ENCODE measurements at places on chromosomes 13 and 19.

- DNase-seq = peak; percentile 33
Measured at GRCh38 chr13:19601749-19602725, 31.4 kb upstream of the MPHOSPH8 start.

DNA sequence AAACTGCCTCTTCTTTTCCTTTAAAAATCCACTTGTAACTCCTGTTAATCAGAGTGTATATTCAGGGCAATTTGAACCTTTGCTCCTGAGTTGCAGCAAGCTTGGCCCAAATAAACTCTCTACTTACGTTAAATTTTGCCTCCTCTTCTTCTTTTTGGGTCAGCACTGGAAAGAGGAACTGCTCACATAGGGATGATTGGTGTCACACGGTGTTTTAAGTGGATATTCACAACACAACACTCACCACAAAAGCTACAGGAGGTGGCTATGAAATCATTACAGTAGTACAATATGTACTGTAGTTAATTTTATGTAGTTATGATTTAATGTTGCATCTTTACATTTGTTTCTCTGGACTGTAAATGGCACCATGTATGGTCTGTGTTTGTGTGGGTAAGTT lies 96.8 kb upstream of the DOCK9 start:
- DNase-seq = no peak

DNA sequence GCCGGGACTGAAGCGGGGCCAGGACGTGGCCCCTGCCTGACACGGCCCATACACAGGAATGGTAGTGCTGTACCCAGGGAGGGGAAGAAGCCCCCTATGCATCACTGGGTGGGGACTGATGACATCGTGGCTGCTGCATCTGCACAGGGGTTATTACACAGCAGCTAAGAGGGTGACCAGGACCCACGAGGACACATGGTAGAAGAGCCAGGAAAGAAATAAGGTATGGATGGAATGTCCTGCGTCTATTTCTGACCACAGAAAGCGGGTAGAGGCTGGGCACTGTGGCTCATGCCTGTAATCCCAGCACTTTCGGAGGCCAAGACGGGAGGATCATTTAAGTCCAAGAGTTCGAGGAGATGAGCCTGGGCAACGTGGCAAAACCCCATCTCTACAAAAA lies 24.1 kb downstream of the DCAF15 start:
- no peak for DNase-seq

DNA sequence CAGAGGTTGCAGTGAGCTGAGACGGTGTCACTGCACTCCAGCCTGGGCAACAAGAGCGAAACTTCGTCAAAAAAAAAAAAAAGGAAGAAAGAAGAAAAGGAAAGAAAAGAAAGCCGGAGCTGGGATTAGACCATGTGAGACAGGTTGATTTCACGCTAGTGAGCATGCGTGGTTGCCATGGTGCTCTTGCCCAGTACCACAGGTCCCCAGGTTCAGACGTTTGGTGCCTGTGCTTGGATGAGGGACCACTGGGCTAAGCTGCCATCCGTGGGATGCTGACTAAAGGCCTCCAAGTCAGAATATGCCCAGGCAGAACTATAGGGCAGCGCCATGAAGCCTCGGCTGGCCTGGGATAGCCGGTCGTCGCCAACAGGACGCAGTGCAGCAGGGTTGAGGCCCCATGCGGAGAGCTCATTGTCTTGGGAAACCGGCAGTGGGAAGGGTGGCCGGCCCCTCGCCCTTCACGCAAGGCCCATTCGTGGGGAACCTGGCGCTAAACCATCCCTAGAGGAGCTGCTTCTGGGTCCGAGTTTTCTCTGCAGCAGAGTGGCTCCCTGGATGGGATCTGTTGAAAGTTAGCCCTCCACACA lies 7.2 kb upstream of the TEX101 start:
- DNase-seq = no peak

DNA sequence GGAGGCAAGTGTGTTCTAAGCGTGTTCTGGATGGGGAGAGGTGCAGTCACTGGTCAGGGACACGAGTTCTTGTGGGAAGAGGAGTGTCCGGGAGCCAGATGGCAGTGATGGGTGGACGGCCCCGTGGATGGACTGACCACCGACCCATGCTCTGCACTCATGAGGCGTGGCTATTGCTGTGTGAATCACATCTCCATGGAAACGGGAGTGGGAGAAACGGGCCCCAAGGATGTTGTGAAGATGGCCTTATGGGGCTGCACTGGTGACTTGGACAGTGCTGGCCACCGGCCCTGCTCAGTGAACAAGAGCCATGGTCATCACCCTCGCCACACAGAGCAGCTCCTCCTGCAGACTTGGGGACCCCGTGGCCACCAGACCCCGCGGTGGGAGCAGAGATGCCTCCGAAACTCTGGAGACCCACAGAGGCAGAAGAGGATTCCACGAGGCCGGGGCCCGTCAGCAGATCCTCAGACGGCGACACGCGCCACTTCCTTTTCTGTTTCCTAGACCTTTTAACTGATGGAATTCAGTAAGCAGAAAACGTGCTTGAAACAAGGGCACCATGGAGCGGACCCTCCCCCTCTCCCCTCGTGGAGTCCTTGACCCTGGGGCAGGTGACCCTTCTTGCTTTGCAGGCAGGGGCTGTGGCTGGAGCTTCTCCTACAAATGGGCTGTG lies 47.5 kb downstream of the GAS6 start:
- DNase-seq = no peak

- DNase-seq = no peak
Measured at GRCh38 chr19:795691-796581, 1.3 kb upstream of the PTBP1 start.

- no peak for DNase-seq
Measured at GRCh38 chr13:22357132-22357531, 686.3 kb downstream of the FGF9 start.

DNA sequence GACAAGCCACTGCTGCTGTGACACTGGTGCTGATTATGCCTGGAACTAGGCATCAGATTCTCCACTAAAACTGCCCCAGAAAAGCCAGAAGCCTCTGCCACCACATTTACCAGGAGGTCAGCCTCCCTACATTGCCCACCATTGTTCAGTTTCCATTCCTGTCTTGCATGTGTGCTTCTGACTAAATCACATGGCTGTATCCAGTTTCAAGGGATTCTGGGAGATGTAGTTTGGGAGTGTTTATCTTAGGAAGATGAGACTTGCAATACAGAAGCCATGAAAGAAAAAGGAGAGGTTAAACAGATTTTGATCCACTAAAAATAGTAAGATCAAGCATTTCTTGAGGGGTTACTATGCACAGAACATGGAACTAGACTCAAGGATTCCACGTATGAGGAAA lies 40.7 kb upstream of the SERPINE3 start:
- no peak for DNase-seq

All from fibroblast of the aortic adventitia (primary cell).